ENCODE measurements at places on chromosomes 1 and 21.

- no peak for DNase-seq
Observed at GRCh38 chr1:200183637-200184036, 156.1 kb downstream of the NR5A2 start.

- no peak for DNase-seq
Observed at GRCh38 chr1:64176659-64177058, 26.8 kb upstream of the UBE2U start.

- DNase-seq: no peak
Observed at GRCh38 chr1:155529109-155529508, 33.5 kb downstream of the ASH1L start.

GRCh38 chr1:83606416-83606955 lies 392.4 kb downstream of the TTLL7 start:
- DNase-seq: no peak

GRCh38 chr1:8097077-8097799 lies 71.1 kb upstream of the ERRFI1 start:
- DNase-seq: peak; percentile 93
